ENCODE measurements at places on chromosomes 7 and 10.
A peak's percentile ranks its signal among the peaks of the same experiment; 100 is the strongest.

DNA sequence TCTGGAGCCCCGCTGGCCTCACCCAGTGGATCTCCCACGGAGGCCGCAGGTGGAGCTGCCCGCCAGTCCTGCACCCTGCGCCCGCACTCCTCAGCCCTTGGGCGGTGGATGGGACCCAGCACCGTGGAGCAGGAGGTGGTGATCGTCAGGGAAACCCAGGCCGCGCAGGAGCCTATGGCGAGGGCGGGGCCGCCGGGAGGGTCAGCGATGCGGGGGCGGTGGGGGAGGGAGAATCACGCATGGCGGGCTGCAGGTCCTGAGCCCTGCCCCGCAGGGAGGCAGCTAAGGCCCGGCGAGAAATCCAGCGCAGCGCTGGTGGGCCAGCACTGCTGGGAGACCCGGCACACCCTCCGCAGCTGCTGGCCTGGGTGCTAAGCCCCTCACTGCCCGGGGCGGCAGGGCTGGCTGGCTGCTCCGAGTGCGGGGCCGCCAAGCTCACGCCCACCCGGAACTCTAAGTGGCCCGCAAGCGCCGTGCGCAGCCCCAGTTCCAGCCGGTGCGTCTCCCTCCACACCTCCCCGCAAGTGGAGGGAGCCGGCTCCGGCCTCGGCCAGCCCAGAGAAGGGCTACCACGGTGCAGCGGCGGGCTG, 524.8 kb upstream of the TPK1 start:
- no peak for DNase-seq

DNA sequence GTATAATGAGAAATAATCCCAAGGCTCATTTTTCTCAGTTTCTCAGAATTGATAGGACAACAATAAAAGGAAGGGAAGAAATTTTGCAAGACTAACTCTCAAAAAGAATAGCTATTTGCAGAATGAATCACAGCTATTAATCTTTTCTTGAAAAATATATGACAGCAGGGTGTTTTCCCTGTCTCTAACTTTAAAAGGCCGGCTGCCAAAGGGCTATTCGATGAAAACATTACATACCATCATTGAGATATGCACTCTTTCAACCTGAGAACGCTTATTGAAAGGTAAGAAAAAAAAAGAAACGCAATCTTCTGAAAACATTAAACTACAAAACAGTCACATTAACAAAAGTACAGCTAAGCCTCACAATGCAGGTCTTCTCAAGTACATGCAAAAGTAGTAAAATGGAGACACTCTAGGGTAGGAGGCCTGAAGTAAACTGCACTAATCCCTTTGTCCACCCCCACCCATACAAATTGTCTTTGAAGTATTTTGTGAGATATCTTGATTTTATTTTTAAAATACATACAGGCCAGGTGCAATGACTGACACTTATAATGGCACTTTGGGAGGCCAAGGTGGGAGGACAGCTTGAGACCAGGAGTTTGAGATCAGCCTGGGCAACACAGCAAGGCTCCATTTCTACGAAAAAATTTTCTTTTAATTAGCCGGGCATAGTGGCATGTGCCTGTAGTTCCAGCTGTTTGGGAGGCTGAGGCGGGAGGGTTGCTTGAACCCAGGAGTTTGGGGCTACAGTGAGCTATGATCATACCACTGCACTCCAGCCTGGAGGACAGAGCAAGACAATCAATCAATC, 83.0 kb downstream of the PARD3 start:
- no peak for DNase-seq

GRCh38 chr7:19107356-19108146, 9.9 kb downstream of the TWIST1 start:
- DNase-seq, result no peak

DNA sequence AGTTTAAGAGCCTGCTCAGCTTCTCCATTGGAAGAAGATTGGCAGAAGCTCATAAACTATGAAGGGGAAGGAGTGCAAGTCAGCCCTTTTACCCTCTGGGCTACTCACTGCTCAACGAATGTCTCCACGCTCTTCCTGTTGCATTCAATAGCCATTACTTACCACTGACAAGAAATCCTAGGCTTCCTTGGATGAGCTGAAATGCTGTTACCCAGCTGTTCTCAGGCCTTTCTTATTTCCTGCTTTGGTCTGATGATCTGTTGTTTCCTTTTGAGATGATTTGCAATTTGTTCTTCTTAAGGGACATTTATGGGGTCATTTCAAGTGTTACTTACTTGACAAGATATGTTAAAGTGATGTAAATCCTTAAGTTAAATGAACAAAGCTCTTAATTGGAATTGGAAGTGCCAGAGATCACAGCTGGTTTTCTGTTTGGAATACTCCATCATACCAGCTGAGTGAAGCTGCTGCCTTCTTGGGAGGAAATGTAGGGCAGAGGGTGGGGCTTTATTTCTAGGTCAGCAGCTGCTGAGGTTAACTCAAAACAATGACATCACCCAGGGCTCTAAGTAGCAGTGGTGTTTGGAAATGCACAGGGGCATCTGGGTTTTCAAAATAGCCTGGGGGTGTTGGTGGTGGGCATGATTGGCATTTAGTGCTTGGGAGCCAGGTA, 170.0 kb downstream of the PRKCQ start:
- peak; percentile 19 for DNase-seq

- no peak for DNase-seq
Measured at GRCh38 chr7:156625580-156625979, 15.0 kb upstream of the RNF32 start.

- peak; percentile 71 for DNase-seq
Measured at GRCh38 chr10:73874267-73875138, at the start of gene CAMK2G. TSS of gene CAMK2G (minus strand) at chr10:73874555. CDS start at chr10:73874461, 94 bp downstream.

DNA sequence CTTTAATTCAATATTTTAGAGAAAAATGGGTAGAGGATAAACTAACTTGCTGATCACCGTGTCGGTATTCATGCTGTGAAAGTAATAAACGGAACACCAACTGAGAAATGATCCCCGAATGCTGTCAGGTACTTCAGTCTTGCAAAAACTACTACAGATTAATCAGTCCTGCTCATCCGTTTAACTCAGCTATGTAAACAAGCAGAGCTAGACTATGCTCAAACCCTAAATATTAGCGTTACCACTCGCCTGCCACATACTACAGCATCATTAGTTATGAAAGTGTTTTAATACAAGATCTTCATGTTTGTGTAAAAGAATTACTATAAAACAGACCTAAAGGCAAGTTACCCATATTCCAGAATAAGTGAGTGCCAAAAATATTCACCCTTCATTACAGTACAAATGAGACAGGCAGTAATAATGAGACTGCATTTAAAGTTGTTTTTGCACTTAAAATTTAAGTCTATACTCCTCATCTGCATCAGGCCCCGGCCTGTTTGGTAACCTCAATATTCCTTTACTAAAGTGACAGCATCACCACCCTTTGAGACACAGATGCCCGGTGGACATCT, 952 bp downstream of the DNMBP start:
- DNase-seq, result no peak

DNA sequence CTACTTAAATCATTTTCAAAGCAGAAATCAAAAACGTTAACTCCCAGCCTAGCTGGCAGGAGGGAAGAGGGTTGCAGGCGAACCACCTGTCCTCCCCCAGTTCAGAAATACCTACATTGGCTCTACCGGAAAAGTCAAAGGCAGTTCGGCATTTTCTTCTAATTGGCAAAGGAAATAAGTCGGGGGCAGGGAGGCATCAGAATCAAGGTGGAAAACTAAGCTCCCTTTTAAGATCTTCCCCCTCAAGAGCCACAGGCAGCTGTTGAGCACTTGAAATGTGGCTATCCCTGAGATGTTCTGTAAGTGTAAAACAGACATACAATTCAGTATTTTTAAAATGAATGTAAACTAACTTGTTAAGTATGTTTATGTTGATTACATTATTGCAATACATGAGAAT, 957 bp upstream of the ELMO1 start:
- no peak for DNase-seq

GRCh38 chr7:125927556-125927955, 997.9 kb upstream of the POT1 start:
- DNase-seq, result no peak

GRCh38 chr7:6422926-6423632, 24.7 kb downstream of the DAGLB start:
- no peak for DNase-seq
